D721Med (cell line): ENCODE measurements at places on chromosomes 1 and 21.

DNA sequence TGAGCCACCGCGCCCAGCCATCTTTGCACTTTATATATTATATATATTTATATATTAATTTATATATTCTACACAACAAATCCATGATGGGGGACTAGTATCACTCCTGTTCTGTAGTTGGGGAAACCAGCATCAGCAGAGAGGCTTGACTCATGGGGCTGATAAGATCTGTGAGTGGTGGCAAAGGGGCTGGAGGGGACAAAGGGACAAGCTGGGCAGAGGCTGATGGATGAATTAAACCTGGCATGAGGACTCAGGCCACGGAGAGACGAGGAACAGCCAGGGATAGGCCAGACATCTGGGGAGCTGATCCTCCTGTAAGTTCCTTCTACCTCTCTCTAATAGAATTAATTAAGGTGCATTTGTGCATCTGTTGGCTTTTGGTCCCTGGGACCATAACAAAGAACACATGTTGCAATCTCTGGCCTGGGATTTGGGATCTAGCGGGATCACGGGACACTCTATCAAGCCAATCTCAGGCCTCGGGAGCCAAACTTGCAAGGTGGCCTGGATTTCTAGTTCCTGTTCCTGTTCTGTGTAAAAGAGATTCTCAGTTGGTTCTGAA, 7.6 kb downstream of the CNR2 start:
- no peak for DNase-seq

DNA sequence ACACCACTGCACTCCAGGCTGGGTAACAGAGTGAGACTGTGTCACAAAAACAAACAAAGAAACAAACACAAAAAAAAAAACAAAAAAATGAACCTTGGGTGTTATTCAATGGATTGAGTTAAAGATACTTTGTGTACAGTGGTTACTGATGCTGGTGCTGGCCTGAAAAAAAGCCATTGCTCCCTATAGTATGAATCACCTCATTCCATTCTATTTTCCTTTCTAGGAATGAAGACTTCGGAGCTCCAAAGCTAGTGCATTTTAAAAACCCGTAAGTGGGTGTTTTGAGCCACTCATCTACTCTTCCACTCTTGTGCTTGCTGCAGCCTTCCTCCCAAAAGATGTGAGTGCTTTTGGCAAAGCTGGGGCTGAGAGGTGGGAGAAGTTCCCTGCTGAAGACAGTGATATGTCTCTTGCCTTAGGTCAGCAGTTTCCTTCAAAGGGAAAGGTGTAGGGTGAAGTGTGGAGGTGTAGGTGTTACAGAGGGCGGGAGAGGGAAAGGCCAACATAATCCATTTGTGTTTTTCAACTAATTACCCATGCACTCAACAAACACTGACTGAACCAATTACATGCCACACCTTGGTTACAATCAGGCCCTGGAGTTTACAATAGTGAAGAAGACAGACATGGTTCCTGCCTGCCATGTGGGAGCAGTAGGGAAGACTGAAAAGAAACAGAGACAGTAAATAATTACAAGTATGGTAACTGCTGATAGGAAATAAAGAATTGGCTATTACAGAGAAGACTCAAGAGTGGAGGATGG, 55.0 kb upstream of the SERBP1 start:
- DNase-seq: no peak

DNA sequence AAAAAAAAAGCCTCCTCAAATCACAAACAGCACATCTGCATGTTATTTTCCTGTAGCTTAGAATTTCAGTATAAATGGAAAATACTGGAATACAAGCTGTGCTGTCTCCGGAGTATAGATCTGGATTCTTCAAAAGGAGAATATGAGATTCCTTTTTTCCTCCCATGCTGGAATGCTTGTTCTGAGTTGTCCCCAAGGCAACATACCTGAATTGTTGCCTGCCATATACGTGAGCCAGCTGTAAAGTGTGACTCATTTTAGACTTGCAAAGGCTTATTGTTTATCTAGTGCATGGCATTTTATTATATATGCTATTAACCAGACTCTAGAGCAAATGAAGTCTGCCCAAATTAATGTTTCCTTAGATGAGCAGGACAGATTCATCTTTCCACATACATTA, 95.0 kb upstream of the C1orf105 start:
- no peak for DNase-seq

- DNase-seq: no peak
Measured at GRCh38 chr21:42257091-42257765, 38.3 kb downstream of the ABCG1 start.

DNA sequence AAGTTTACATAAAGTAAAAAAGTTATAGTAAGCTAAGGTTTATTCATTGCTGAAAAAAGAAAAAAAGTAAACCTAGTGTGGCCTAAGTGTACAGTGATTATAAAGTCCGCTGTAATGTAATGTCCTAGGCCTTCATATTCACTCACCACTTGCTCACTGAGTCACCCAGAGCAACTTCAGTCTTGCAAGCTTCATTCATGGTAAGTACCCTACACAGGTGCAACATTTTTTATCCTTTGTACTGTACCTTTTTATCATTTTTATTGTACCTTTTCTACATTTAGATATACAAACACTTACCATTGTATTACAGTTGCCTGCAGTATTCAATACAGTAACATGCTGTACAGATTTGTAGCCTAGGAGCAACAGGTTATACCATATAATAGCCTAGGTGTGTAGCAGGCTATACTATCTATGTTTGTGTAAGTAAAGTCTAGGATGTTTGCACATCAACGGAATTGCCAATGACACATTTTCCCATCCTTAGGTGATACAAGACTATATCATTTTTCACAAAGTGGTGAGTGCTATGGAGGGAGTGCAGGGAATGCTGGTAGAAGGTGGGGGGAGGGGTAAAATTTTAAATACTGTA, 58.0 kb upstream of the DMRTA2 start:
- DNase-seq: no peak

DNA sequence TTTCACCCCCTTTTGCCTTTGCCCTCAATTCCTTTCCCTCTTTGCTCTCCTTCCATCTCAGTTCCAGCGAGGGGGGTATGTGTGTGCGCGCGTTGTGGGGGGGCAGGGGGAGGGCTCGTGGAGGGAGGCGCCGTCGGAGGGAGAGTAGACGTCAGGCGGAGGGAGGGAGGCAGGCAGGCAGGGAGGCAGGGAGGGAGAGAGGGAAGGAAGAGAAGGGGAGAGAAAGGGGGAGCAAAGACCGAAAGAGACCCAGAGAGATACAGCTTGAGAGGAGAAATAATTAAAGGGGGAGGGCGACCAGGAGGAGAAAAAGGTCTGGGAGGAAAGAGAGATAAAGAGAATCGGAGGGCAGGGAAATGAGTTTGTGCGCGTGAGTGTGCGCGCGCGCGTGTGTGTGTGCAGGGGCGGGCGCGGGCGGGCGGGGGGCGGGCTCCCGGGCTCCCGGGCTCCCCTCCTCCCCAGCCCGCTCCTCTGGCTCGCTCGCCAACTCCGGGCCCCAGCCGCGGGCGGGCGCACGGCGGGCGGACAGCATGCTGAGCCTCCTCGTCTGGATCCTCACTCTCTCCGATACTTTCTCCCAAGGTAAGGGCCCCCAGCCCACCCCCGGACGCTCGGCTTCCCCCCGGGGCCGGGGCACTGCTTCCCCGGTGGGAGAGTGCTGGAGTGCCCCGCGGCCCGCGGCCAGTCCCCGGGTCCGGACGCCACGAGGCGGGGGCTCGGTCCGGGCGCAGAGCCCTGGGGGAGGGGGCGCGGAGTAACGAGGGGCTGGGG, at the start of gene KIRREL1:
Gene KIRREL1, plus strand, starts transcription at position 499 of the 771 bp plus-strand sequence. Its CDS starts 32 bp downstream, at position 531.
- no peak for DNase-seq

DNA sequence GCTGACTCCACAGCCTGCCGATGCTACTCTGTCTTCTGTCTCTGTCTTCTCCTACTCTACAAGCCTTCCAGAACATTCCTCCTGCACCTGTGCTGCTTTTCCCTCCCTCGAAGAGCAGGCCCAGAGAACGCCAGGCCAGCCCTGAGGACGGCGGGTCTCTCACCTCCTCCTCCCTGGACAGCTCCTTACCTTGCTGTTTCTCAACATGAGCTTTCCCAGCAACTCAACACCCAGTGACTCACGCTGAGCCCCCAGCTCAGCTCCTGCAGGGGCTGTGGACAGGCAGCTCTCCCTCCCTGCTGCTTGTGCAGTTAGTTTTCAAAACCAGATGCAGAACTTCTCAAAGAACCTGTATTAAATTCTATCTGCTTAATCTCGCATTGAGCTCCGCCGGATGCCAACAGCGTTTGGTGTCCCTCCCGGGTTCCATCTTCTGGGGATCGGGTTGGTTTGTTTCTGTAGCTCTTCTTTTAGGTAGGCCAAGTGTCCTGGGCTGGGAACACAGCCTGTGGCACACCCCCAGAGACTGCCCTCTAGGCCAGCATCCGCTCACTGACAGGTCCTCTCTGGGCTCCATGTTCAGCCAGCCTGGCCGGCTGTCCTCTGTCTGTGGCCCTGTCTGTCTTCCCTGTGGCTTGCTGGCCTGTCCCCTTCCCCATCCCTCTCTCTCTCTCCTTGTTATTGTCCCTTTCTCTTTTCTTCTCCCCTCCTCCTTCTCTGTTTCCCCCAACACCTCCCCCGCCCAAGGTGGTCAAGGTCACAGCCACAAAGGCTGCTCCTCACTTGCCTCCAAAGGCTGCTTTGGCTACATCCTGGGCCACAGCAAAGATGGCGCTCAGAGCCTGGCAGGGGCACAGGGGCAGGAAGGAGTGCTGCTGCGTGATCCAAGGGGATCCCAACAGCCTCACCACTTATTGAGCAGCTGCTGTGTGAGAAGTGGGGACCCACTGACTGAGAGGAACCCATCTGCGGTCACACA, 391.0 kb downstream of the MATN1 start:
- no peak for DNase-seq

DNA sequence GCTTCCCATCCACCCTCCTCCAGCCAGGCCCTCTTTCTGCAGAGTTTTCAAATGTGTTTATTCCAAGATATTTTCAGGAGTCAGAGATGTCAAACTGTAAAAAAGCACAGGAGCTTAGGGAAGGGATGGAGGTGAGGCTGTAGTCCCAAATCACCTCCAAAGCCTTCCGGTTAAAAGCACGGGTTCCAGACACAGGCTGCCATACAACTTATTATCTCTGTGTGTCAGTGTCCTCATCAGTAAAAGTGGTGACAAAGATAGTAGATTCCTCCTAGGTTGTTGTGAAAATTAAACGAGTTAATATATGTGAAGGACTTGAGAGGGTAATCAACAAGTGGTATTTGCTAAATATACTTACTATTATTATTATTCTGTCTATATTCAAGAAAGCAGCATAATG, 15.1 kb downstream of the S100A7A start:
- DNase-seq: no peak

GRCh38 chr1:225418059-225418458, 9.8 kb downstream of the LBR start:
- no peak for DNase-seq

DNA sequence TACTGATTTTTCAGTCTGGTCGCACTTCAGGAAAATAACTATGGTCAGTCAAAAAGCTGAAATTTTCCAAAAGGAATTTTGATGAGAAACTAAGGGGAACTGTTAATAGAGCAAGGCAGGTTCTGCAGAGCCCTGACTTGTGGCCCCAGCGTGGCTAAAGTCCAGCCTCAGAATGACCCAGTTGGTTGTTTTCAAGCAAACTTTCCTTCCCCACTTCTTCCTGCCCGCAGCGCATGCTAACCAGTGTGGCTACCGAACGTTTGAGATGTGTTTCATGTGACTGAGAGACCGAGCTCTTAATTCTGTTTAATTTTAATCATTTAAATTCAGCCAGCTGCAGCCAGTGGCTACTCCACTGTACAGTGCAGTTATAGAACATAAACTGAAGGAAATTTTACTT, 6.2 kb upstream of the IL10RB start:
- DNase-seq: no peak

DNA sequence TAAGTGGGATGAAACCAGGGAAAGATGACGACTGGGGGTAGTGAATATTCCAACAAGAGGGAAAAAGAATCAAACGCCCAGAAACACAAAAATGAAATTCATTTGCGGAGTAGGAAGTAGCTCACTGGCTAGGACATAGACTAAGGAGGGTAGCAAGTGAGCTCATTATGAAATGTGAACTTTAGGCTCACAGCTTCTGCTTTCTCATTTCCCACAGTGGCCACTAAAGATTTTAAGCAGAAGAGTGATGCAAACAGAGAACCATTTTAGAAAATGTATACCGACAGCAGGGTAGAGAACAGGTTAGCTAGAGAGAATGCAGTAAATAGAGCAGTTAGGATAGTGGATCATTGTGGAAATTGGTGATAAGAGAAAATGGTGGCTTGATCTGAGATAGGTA, 3.5 kb downstream of the CD48 start:
- no peak for DNase-seq
